ENCODE measurements at places on chromosomes 3 and 15.

- DNase-seq: no peak
Observed at GRCh38 chr3:53780171-53780570, 66.0 kb downstream of the CHDH start.

- DNase-seq: no peak
Observed at GRCh38 chr3:159649951-159650350, 338.7 kb upstream of the IL12A start.

GRCh38 chr3:119401503-119402440, 61.6 kb downstream of the TMEM39A start:
- no peak for DNase-seq

- DNase-seq: peak; percentile 28
Observed at GRCh38 chr3:112013058-112013783, 14.5 kb downstream of the TAGLN3 start.

- no peak for DNase-seq
Observed at GRCh38 chr3:41684797-41685735, 276.8 kb downstream of the ULK4 start.

DNA sequence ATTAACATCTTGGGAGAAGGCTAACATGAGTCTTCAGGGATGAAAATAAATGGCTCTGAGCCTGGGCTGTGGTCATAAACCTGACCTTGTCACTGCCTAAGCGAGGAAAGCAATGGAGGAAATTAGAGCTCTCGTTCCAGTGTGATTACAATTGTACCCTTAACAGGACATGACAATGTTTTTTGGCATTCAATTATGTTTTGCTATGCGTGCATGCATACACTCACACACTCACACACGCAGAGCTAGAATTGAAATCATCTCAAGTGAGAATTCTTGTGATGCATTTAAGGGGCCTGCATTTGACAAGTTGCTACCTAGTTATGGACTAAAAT, 24.1 kb downstream of the ZNF80 start:
- DNase-seq: no peak

DNA sequence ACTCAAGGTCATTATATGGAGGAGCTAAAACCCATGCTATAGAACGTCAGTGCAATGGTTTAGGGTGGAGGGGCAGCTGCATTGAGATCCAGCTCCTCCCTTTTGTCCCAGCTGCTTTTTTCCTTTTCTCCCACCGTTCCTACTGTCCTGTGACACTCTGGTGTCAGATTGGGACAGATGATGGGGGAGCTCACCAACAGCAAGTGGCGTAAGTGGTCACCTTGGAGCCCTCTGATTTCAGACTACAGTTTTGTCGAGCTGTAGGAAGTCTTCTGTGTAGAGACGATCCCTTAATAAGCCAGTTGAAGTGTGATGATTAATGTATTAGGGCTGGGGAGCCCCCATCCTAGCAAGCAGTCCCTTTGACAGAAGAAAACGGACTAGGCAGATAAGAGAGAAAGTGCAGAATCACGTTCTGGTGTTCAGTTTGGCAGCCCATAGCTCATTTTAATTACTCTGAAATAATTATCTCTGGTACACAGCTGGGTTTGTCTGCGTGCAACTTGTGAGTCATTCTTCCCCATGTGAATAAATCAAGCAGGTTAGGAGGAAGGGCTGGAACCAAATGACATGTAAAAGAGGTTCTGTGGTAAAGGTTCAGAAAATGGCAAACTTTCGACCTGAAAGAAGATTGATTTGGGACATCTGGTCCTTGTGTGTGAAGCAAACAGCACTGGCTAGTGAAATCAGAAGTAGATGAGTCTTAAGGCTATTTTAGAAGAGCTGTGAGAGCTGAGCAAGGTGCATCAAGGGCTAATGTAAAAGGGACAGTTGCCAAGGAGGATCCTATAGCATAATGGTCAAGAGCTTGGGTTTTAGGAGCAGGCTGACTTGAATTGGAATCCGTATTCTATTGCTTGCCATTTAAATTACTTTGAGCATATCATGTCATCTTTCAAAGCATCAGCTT, 241.4 kb downstream of the EDEM1 start:
- DNase-seq: no peak

- no peak for DNase-seq
Observed at GRCh38 chr15:68990231-68990991, 24.1 kb upstream of the NOX5 start.

- no peak for DNase-seq
Observed at GRCh38 chr15:70182858-70183695, 85.4 kb upstream of the TLE3 start.

DNA sequence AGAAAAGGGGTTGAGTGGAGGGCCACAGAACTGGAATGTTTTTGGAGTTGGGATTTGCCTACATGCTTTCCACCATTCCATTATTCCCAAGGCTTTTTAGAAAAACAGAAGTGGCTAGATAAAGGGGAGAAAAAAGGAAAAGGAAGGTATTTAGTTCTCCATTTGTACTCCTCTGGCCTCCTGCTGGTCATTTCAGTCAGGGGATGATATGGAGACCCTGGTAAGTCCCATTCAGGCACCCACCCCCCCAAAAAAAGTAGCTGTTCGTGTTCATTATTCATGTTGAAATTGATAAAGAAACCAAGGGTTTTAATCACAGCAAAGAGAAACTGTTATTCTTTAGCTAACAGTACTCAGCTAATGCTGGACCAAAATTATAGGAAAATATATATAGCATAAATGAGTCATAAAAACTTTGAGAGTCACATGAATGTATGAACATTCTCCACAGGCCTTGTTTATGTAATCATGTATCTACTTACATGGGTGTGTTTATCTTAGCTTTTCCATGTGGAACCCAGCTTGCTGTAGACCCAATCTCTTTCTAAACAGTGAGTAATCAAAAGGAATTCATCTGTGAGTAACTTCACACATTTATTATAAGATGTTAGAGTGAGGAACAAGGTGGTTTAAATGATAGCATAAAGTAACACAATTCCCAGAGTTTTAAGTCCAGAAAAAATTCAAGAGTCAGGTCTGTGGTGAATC, 167.2 kb downstream of the KCNMB2 start:
- DNase-seq: no peak

DNA sequence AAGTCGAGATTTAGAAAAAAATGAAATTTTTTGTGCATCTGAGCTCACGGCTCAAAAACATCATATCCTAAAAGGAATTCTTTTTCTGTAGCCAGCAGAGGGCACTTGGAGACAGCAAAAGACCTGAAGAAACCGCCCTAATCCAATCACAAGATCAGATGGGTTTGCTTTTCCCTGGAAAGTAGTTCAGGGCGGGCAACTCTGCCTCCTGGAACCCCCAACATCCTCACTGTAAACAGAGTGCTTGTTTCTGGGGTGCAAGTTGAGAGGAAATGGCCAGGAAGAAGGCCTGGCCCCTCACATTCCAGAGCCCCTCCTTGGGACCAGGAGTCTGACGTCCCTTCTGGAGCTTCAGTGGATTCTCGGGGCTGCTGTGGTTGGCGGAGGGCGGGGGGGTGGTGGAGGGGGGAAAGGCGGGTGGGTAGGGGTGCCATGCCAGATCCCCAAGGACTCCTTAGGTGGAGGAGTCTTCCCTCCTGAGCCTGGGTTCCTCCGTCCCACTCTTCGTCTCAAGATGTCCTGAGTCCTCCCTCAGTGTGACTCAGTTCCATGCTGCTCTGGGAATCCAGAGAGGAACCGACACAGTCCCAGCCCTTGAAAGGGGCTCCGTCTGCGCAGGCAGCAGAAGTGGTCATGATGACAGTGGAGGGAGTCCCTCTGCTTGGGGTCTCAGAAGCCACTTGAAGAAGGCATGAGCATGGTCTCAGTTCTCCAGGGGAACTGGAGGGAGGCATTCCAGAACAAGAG, 35.9 kb downstream of the CCK start:
- DNase-seq: no peak

- DNase-seq: no peak
Observed at GRCh38 chr3:106566277-106566676, 697.5 kb upstream of the CBLB start.

- no peak for DNase-seq
Observed at GRCh38 chr15:96312641-96313335, 17.7 kb upstream of the NR2F2 start.

DNA sequence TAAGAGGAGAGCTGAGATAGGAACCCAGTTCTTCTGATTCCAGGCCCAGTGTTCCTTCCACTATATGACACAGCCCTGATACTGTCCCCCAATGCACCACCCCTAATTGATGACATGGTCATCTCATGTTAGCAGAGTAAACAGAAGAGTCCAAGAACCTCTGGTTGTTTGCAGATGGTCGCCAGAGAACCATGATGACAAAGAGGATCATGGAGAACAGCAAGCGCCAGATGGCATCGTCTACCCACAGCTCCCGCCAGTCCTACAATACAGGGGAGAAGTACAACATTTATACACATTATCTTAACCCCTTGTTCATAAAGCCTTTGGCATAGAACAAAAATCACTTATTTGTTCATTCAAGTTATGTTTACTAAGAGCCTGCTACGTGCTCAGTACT, 18.5 kb upstream of the VPS39 start:
- DNase-seq: no peak

DNA sequence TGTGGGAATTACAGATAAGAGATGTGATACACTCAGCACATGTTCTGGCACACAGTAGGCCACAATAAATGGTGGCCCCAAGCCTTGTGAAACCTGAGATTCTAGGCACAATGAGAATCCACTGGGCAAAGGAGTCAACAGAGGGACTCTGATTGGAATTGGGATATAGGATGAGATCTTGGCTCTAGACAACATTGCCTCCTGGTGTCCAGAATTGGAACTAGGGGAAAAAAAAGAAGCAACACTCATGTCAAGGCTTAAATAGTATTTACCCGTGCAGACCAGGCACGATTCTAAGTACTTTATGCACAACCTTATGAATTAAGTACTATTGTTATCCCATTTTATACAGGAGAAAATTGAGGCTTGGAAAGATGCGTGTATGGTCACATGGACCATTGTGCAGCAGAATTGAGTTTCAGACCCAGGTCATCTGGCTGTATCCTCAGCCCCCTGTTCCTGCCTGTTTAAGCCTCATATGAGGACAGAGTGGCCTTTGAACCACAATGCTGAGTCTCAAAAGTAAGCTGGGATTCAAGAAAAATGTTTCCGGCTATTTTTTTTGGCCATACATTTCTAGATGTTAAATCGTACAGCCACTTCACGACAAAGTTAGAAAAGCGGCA, 124.8 kb downstream of the SV2B start:
- no peak for DNase-seq

DNA sequence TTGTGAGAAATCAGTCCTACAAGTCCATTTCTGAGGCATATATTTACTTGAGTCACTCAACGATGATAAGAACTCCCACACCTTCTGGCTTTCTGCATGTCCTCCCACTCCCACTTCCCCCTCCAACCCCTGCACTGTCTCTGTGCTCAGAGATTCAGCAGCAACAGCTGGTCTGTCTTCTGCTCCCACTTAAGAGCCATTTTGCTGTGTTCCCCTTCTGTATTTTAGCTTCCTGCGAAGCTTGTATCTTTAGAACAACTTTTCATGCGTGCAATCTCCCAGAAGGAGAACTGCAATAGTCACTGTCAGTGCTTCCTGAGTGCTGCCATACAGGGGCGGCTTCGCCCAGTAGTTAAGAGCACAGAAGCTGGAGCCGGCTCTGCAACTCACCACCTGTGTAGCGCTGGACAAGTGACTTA, 90.0 kb upstream of the SPATA12 start:
- no peak for DNase-seq

DNA sequence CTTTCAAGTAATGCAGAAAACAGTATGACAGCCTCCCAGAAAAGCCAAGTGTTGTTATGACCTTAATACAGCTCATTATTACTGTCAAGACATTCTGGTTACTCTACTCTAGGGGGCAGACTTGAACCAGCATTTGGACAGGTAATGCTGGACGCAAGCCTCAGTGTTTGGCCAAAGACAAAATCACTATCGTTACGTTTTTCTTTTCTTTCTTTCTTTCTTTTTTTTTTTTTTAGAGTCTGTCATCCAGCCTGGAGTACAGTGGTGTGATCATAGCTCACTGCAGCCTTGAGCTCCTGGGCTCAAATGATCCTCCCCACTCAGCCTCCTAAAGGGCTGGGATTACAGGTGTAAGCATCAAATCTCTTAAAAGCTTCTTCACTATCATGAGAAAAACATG, 29.4 kb upstream of the TMEM45A start:
- DNase-seq: no peak

GRCh38 chr3:160676547-160677303, at the start of gene ARL14:
Gene ARL14, plus strand, starts transcription at chr3:160677160. Its CDS starts 187 bp downstream, at chr3:160677347.
- DNase-seq: no peak

- no peak for DNase-seq
Observed at GRCh38 chr3:122397201-122397600, 13.2 kb downstream of the FAM162A start.

DNA sequence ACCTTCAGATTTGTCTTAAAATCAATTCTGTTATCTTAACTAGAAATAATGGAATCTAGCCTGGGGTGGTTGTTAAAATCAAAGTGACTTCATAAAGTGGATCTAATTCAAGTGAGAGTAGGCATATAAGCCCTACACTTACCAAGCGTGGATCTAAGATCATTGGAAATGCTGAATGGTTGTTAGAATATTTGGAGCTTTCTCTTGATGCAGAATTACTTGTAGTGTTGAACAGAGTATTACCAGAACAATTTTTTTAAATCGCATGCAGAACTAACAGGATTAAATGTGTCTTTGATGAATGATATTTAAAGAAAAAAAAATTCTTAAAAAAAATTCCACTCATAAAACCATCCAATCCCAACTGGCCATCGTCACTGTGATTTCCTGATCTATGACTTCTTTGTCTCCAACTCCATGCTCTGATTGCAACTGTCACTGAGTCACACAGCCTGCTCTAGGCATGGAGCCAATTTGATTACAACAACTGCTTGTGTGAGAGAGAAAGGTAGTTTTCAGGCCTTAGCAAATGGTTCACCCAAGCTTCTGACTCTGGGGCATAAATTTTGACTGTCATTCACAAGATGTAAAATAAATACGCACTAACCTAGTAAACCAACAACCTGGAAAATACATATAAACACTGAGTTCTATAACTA, 25.9 kb upstream of the SPRED1 start:
- no peak for DNase-seq

DNA sequence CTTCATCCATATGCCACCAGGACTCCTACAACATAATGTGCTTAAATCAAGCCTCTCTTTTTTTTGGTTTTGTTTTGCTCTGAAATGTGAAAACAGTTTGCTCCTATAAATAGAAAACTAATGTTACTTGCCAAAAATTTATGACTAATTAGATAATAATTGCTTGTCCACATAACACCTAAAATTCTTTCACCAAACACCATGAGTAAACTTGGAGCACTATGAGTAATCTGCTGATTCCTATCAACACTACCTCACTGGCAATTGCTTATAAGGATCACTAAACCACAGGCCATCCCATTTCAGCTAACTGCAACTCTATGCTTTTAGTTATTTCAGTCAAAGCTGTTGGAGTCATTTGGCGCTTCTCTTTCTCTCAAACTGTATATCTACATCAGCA, 252.7 kb downstream of the EPHA3 start:
- no peak for DNase-seq

GRCh38 chr15:26555898-26556297, 217.0 kb downstream of the GABRB3 start:
- DNase-seq: no peak

DNA sequence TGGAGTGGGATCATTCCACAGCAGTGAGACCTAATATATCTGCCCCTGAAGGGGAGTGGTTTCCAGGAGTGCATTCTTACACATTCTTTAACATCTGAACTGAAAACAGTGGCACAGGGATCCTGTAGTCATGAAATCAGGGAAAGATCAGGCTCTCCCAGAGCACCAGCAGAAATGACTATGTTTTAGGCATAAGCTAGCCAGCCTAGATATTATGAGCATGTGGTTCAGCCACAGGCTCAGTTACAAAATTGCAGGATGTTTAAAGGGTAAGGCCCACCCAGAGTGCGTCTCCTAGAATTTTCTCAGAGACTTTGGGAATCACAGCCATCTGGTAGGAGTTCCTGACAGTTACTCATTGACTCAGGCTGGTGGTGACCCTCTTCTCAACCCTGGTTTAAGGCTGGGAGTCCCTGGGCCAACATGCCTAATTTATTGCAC, 20.9 kb downstream of the FSTL1 start:
- DNase-seq: no peak
